ENCODE measurements at places on chromosomes 11 and 22. TPM values are rescaled to one million over a fixed set of nuclear protein-coding genes. Genes with fewer than 3 reads are reported as not detected.

- no peak for DNase-seq
These were observed 32.3 kb downstream of the OR10A6 start for GRCh38 chr11:7898666-7899283.

Gene KCNK4
- not detected for total RNA-seq

GRCh38 chr11:22304337-22304961, 33.7 kb upstream of the SLC17A6 start:
- DNase-seq = no peak

Gene OR51B2
- 0.59 TPM for total RNA-seq

- no peak for DNase-seq
These were observed 152.9 kb upstream of the GRIA4 start for GRCh38 chr11:105456950-105457349.

Gene MMP27
- total RNA-seq = 6.7 TPM

- DNase-seq = no peak
These were observed 15.9 kb downstream of the MOGAT2 start for GRCh38 chr11:75733431-75734107.

Gene MS4A4E
- total RNA-seq = 0.49 TPM

GRCh38 chr11:94926271-94926625, 47.1 kb downstream of the CWC15 start:
- DNase-seq = no peak

- no peak for DNase-seq
These were observed 46.8 kb upstream of the IGLL5 start for GRCh38 chr22:22840780-22841179.

GRCh38 chr22:39839917-39840510, 53.5 kb downstream of the ENTHD1 start:
- no peak for DNase-seq

DNA sequence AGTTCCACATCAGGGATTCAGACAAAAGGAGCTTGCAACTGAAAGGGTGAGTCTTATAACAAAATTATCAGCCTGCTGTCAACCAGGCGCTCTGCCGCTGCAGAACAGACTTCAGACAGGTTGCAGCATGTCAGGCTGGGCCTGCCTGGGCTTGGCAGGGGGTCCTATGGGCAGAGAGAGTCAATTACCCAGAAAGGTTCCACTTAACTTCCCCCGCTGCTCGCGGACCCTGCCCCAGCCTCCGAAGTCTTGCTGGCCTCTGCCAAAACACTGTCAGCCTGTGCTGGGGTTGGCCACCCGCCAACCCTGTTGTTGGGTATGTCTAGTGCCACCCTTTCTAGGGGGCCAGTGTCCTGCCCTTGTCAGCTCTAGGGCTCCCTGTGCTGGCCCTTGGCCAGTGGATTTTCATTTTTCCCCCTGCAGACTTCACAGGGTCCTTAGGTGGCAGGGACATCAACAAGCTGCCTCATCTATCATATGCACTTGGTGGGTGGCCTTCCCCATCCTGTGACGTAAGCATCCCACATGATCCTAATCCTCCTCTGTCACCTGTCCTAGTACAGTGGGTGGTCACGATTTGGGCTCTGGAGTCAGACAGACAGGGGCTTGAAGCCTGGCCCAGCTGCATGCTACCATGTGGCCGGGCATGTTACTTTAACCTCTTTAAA, 166.5 kb upstream of the CADM1 start:
- DNase-seq = no peak

Gene YPEL1
- 5.8 TPM for total RNA-seq
